ENCODE measurements at places on chromosomes 11 and 22.

- DNase-seq: no peak
These were observed 537.5 kb downstream of the DLG2 start for GRCh38 chr11:85089654-85090053.

GRCh38 chr11:119470317-119471291 is 47.6 kb upstream of the THY1 start:
- DNase-seq: no peak

GRCh38 chr11:92384802-92385201 is 160.2 kb downstream of the FAT3 start:
- no peak for DNase-seq

DNA sequence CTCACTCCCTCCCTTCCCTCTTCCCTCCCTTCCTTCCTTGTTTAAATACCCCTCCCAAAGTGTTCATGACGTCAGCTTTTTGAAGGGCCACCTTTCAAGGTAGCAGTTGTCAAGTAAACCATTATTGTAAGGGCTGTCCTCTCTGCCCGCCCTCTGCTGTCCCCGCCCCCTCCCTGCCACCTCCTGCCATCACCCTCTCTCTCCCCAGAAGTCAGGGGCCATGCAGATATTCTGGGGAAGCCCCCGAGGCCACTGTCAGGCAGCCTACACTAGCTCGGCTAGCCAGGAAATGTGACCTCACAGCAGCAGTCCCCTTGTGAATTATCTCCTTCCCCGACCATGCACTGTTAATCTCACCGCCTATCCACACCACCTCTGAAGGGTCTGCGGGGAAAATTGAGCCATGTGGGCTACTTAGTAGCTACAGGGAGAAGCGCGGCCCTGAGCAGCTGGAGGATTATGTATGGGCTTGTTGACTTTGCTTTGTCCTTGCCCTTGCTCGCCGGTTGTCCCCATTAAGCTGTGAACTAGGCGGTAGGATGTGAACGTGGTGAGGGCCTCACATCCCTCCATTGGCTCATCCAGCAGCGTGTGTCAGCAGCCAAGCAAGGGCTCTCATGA is 42.1 kb upstream of the ATXN10 start:
- DNase-seq: no peak

- no peak for DNase-seq
These were observed 28.5 kb downstream of the LINC01488 start for GRCh38 chr11:69509846-69510390.

- no peak for DNase-seq
These were observed 31.8 kb downstream of the DLG2 start for GRCh38 chr11:85595285-85595884.

GRCh38 chr11:70005107-70005818 is 72.9 kb upstream of the ANO1 start:
- DNase-seq: no peak

GRCh38 chr11:106854429-106854828 is 163.8 kb downstream of the GUCY1A2 start:
- no peak for DNase-seq

DNA sequence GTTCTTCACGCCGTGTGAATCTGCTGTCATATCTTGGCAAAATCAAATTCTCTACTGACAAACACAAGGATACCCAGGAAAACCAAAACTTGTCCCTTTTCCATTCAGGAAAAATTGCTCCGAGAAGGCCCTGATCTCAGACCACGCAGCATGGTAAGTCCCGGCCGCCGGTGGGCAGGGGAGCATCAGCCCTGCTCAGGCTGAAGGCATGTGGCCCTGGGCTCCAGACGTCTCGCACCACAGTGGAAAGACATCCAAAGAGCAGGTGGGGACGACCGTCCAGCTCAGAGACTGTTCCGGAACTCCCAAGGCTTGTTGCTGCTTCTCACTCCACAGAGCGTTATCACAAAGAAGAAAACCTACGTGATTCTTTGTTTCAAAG is 29.8 kb downstream of the TOLLIP start:
- no peak for DNase-seq

DNA sequence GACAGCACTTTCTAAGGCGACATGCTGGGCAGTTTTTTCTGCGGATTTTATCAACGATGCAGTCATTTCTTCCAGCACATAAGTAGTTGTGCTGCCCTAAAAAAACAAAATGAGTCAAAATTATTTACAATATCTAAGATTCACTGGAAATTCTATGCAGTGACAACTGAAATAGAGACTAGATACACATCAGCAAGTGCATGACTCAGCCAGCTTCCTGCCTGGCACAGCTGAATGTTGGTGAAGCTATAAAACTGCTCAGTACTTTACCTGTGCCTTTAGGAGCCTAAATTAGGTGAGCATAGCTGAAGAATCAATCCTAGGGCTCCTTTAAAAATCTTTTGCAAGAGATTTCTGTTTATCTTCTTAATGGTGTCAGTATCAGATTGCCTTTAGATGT is 37.8 kb downstream of the PGR start:
- DNase-seq: no peak

DNA sequence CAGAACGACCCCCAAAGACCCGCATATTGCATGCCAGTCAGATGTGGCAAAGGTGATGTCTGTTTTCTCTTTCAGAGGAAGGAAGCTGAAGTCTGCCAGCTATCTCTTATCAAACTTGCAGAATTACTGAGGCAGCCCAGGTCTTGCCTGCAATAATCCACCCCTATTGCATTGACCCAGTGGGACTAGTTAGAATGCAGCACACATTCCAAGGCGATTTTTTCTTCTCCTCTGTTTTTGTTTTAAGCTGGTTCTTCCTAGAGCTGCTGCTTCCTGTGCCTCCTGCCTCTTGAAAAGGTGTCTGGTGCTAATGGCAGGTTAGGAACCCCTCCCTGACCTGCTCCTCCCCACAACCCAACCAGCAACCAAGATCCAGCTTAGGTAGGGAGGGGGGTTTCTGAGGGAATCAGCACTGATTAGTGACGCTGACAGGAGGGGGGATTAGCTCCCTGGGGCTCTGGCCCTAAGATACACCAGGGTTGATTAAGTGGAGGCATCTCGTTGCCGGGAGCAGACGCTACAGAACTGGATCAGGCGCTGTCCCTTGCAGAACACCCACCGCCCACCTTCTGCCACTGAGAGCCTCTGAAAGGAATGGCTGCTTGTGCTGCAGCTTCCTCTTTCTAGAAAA is 2.8 kb downstream of the NTM start:
- DNase-seq: no peak

DNA sequence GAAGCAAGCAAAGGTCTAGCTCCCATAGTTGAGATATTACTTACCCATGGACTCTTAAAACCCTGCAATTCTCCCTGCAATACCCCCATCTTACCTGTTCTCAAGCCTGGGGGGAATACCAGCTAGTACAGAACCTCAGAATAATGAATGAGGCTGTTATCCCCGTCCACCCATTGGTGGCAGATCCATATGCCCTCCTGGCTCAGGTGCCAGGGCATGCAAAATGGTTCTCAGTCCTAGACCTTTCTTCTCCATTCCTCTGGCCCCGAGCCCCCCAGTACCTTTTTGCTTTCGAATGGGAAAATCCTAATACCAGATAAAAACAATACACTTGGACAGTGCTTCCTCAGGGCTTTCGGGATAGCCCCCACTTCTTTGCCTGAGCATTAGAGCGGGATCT is 86.4 kb downstream of the PIWIL4 start:
- no peak for DNase-seq

DNA sequence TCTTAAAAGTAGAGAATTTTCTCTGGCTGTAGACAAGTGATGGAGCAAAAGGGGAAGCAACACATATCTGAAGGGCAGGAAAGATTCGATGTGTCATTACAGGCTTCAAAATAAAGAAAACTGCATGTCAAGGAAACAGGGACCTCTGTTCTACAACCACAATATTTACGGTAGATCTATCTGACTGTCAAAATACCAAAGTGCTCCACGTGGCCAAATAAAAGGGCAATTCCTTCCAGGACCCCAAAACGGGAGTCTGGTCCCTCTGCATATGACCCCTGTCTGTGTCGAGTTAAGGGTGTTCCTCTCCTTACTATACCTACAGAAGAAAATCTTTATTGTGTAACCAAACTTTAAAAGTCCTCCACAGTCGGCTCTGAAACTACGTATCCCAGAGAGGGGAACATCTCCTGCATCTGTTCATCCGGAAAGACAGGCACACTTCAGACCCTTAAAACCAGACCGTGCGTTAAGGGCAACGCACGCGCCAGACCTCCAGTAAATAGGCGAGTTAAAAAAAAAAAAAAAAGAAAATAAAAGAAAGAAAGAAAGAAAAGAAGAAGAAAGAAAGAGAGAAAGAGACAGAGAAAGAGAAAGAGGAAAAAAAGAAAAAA is 756 bp downstream of the CLNS1A start:
- DNase-seq: no peak

DNA sequence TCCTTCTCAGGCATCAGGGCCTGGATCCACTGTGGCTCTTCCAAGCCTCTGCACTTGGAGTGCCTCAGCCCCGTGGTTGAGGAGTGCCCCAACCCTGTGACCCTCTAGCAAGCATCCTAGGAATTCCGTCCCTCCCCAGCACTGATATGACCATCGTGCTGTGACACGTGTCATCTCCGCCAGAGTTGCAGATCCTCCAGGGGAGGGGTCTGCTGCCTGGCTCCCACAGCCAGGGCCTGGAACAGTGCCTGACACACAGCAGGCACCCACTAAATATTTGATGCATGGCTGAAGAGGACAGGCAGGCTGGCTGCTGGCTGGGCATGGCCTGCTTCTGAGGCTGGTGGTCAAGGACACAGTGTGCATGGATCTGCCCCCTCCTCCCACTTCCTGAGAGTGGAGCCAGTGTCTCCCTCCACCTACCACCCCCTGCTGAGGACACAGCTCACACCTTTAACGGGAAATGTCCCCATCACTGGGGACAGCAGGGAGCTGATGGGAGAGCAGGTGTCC is 1.7 kb upstream of the CD81 start:
- DNase-seq: no peak

DNA sequence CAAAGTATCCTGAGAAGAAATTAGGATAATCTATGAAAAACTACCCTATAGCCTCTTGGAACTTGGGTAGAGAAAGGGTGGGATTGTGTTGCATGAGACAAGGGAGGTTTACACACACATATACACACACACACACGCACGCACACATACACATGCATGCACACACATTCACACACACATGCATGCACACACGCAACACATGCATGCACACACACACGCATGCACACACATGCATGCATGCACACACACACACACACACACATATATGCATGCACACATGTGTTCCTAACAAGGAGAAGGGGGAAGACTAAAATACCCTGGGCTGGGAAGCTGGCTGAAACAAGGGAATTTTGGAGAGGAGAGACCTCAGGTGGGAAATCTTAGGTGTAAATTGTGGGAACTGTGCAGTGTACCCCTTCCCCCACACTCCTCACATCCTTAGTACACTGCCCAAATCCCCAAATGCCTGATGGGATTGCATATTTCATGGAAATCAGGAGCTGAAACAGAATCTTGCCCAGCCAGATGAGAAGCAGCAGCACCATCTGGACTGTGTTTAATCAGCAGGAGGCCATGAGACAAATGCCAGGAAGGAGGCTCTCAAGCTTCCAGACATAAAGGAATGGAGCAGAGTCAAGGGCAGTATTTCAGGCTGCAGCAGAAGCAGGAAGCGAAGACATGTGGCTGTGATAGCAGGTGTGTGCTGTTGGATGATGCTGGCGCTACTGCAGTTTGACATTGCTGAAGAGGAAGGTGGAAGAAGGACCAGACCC is 14.6 kb upstream of the POLD3 start:
- DNase-seq: no peak

DNA sequence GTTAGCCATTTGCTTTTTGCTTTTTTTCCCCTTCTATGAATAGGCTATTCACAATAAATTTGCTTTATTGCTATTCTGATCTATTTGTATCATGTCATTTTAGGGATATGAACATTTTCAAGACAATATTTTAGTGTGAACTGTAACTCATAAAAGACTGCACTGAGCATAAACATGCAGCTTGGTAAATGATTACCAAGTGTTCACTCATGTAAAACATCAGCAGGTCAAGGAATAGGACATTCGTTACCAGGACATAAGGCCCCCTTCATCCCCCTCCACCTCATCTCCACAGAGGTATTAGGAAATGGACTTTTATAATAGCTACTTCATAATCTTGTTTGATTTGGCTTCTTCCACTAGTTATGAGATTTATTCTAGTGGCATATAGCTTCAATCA is 12.4 kb downstream of the NLRP14 start:
- DNase-seq: no peak

DNA sequence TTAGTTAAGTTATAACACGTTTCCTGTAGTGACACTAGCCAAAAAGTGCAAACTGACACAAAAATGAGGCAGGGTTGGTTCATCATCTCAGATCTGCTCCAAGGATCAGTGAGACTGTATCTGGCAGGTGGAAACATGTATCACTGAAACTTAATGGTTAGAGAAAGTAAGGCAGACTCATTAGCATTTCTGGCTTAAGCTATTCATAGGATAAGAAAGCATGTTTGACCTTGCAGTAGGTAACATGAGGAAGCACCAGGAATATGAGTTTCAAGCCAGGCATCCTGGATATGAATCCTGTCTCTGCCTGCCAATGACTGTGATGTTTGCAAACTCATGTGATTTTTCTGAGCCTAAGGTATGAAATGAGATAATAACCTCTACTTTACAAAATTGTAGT is 732.1 kb downstream of the NELL1 start:
- DNase-seq: no peak

- DNase-seq: no peak
These were observed 183.2 kb downstream of the GRIK4 start for GRCh38 chr11:120694726-120695125.

DNA sequence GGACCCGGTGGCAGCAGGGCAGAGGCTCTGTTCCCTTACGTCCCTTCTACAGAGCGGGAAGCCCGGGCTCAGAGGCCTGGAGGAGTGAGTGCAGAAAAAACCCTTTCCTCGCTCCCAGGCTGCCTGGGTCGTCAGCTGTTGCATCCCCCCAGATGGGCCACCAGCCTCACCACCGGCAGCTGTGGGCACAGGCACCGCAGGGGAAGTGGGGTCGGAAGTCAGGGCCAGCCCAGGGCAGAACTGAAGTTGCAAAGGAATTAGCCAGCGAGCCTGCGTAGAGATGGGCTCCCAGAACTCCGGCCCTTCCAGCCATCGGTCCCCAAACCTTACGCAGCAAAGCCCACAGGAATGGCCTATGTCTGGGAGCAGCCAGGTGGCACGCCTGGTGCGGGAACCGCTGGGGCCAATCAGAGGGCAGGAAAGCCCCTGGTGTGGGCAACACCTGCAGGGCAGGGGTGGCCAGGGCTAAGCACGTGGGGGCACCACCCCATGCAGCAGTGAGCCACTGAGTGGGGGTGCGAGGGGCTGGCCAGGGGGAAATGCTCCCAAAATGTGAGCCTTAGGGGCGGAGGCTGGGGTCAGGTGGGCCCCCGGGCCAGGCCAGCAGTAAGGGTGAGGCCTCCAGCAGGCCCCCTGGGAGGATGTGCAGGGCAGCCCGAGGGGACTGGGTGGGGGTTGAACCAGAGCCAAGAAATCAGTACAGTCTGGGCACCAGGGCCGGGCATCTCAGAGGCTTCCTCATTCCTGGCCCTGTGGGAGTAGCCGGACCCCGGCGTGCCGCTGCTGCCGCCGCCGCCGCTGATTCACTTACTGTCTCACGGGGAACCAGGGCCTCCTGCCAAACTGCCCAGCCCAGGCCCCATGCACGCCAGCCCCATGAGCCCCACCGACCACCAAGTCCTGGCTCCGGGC is 58.2 kb downstream of the WNT7B start:
- no peak for DNase-seq

- no peak for DNase-seq
These were observed 20.3 kb downstream of the TMPRSS5 start for GRCh38 chr11:113685654-113686359.

All from activated B cell treated with CpG ODN at 0.5 μM for 24 hours (primary cell).